ENCODE measurements at places on chromosomes 6 and 20.

GRCh38 chr6:119470893-119471542, 121.5 kb upstream of the MAN1A1 start:
- DNase-seq, result no peak

DNA sequence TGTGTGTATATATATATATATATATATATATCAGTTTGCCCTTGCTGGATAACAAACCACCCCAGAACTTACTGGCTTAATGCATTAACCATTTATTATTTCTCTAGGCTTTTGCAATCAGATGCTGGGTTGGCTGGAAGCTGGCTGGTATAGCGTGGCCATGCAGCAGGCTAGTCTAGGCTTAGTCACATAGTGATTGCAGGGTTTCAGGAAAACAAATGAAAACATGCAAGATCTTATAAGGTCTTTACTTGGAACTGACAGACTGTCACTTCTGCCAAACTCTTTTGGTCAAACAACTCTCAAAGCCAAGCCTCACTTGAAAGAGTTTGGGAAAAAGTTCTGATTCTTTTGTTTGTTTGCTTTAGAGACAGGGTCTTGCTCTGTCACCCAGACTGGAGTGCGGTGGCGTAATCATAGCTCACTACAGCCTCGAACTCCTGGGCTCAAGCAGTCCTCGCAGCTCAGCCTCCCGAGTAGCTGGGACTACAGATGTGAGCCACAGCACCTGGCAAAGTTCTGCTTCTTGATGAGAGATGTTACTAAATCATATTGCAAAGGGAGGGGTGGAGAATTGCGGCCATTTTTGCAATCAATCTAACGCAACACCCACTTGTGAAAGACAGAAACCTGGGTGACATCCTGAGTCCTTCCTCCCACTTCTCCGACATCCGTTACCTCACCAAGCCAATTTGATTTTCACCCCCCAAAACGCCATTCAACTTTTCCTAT, 74.6 kb upstream of the RNF24 start:
- no peak for DNase-seq

GRCh38 chr6:7640607-7641577, 50.9 kb downstream of the SNRNP48 start:
- no peak for DNase-seq

GRCh38 chr20:61734733-61735502, 330.8 kb downstream of the TAF4 start:
- DNase-seq, result no peak

DNA sequence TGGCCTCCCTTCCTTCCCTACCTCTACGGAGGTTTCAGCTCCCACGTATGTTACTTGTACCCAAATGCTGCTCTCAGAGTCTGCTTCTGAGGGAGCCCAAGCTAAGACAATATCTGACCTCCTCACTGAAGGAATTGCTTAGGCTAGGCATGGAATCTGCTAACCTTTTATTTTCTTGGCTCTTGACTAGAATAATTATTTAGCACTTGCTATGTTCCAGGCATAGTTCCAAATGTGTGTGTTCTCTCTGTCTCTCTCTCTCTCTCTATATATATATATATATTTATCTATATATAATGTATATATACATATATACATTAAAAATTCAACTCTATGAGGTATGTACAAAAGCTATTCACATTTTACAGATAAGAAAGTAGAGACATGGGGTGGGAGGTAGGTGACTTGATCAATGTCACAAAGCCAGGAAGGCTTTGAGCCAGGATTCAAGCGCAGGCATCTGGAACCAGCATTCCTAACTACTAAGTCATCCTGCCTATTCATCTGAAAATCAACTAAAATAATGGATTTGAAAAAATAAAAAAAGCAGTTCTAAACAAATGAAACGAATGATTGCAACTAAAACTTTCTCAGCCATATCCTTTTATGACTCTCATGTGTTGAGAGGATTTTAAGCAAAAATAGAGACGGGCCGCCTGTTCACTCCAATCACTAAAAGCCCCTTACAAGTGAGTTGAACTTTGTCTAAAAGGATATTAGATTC, 189.7 kb upstream of the JAG1 start:
- no peak for DNase-seq

DNA sequence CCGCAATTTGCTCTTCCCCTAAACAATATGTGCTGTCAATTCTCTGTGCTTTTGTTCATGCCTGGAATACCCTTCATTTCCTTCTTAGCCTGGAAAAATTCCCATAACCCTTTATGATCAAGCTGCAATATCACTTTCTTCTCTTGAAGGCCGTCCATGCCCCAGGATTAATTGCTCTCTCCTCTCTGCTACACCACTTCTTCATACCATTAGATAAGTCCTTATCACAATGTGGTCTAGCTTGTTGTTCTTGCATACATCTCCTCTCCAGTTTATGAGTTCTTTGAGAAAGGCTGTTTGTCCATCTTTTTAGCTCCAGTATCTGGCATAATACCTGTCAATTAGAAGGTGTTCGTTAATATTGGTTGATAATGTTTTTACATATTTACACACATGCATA, 111.2 kb upstream of the SAMD5 start:
- no peak for DNase-seq

DNA sequence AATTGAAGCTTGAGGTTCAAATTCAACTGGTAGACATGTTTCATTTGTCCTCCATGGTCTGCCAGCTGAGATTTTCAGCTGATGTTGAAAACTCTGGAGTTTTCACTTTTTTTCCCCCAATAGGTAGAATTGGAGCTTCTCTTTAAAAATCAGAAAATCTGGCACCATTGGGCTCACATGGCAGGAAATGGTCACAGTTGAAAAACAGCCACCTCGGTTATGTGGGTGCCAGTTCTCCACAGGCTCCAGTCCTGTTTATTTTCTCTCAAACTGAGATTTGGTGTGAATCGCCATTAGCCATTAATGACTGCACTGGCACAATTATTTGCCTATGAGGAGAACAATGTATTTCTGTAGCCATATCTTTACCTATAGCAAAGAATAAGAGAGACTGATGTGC, 171.4 kb upstream of the TFAP2D start:
- DNase-seq, result no peak

- DNase-seq, result no peak
Measured at GRCh38 chr6:39008737-39009136, 39.8 kb upstream of the GLP1R start.

- no peak for DNase-seq
Measured at GRCh38 chr6:38678178-38678760, 24.7 kb downstream of the GLO1 start.

Measured in NCI-H187 treated with DMSO at 0.1 percent for 48 hours (cell line).